Stimulated activated CD8-positive, alpha-beta memory T cell treated with anti-CD3 and anti-CD28 coated beads, Interleukin-7, amount 100 ng/mL, for 1 hour (primary cell): ENCODE measurements at places on chromosomes 7 and 10.

DNA sequence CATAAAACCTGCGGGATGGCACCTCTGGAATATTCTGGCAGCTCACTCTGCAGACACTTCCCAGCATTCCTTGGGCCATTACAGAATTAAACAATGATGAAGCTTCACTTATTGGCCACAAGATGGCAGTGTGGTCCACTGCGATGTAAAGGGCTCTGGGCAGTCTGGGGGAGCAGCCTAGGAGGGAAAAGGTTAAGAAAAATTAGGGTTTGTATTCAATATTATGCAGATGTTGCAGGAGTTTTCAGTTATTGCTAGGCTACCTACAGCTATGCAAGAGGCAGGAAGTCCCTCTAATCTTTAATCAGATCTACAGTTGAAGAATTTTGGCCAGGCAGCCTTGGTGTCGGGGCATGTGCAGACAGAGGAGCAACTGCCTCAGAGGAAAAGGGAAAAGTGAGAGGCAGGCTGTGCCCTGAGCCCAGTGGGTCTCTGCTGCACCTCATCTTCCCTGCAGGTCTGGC is 233.2 kb upstream of the PRSS1 start:
- DNase-seq = no peak

DNA sequence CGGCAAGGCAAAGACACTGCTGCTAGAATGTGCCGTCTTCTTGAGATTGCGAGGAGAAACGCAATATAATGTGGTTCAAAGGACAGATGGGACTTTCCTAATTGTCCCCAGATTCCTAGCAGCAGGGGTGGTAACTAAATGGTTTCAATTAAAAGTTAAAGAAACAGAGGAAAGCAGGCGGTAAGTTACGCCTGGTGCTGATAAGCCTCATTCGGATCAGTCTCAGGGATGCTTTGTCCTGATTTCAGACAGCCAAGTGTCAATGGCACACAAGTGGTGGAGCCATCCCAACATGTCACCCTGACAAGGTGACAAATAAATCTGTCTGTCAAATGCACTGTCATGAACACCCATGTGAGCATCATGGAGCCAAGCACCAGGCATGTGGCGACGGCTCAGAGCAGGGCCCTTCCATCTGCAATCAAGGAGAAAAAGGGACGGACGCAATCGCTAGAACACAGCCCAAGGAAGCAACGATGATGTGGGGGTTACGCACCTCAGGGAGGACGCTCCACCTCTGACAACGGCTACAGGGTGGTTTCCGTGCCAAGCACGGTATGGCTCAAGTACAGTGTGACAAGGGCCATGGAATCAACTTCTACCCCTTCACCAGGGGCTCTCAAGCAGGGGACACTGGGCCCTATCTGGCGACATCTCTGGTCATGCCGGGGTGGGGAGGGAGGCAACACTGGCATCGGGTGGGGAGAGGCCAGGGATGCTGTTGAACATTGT is 66.2 kb downstream of the CTBP2 start:
- DNase-seq = no peak

DNA sequence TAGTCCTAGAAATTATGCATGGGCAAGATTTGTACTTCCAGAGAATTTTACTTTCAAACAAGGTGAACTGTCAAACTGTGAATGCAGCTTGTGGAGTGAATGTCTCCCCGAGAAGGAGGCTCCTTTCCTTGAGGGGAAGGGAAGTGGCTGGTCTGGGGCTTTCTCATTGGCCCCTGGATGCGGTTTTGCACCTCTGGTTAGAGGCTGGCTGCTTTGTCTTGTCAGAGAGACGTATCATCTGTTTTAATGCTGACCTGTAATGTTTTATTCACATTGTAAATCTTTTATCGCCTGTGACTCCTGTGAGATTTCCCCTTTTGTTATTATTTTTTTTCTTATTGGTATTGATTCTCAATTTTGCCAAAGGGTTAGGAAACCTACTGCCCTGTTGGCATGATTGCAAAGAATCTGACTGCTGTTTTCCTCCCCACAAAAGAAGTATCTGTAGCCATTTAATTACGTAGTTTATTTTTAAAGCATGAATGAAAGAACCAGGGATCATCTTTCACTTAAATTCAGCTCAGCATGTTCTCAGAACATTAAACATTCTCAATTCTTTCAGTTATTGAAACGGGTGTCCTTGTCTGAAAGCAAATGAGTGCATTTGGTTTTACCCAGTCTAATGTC is 238.3 kb upstream of the NFE2L3 start:
- no peak for DNase-seq

DNA sequence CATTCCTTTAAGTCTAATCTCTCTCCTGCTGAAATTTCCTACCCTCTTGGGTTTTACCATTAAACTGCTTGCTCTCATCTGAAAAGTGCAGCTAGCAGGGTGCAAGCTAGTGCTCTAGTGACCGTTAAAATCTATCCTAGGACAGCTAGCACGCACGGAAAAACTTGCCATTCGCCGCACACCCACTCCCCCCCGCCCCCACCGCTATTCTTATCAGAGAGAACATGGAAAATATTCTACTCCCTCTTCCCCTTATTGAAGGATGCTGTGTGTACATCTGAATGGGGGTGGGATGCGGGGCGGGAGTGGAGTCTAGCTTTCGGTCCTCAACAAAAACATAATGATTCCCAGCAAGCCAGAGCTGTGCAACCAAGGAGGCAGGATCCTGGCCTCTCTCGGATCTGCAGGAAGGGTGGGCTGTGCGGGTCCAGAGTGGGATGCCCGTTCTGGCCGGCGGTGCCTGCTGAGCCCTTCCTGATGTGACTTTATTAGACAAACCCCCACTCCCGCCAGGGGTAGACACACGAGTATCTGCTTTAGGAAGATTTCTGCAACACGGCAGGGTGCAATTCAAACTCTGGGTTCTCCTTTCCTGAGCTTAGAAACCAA is 1.1 kb upstream of the ADRA2A start:
- DNase-seq = no peak

- peak; percentile 70 for DNase-seq
These were observed at the start of gene TMEM168 for GRCh38 chr7:112789817-112790585. Gene TMEM168, minus strand, starts transcription at chr7:112790393. Its CDS starts 5,568 bp downstream, at chr7:112784825.

DNA sequence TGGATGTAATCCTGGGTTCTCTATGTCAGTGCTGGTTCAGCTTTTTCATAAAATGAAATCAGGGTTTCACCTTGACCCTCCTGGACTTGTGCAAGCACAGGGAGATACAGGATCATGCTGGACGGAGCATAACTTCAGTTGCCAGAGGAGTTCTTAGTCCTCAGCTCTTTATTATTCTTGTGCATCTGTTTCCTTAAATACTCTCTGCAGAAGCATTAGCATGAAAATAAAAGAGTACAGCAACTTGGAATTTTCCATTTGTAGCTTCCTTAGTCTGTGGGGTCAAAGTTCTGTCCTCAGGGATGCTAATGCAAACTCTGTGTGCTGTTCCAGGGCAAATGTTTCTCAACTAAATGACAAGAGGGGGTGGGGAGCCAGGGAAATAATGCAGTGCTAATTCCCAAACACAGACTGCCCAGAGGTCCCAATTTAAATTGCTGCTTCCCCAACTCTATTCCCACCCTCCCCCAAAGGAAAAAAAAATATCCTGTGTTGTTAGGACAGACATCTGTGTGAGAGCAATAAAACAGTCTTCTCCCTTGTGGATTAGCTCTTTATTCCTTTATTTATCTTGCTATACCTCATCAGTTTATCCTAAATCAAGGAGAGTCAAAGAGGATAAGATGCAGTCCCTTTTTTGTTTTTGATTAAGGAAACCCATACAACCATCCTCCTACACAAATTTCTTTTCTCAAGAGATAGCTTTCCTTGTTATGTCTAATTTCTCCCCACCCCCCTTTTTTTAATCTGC is 905.0 kb downstream of the LRMDA start:
- DNase-seq = no peak

GRCh38 chr10:5142199-5142598 is 42.8 kb downstream of the AKR1C8 start:
- DNase-seq = no peak

DNA sequence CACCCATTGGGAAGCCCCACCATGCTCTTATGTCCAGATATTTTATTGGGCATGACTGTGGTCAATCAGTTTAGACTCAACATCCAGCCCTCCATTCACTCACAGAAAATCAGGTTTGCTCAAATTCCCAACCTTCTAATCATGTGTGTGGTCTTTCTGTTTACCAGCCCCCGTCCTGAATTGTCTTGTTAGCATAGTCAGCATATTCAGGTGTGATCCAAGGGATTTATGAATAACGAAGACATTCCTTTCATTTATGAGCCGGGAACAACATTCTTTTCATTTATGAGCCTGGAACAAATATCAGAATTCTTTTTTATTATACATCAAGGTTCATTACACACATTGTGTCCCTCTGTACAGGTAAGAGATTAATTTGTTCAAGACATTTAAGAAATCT is 376.3 kb upstream of the POM121L12 start:
- no peak for DNase-seq

- DNase-seq = no peak
These were observed 8.9 kb downstream of the CUBN start for GRCh38 chr10:17120694-17121093.

DNA sequence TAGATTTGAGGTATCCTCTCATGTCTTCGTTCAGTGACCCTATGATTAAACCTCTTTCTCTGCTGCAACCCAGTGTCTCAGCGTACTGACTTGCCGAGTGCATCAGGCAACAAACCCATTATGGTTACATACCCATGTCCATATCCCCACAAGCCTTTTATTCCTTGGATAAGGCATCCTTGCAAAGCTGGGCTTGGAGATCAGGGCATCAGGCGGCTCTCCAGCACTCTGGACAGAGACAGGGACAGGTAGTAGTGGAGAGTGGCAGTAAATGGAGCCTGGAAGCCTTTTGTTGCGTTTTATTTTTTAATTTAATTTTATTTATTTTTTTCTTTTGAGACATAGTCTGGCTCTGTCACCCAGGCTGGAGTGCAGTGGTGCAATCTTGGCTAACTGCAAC is 32.0 kb upstream of the NPFFR1 start:
- DNase-seq = no peak

DNA sequence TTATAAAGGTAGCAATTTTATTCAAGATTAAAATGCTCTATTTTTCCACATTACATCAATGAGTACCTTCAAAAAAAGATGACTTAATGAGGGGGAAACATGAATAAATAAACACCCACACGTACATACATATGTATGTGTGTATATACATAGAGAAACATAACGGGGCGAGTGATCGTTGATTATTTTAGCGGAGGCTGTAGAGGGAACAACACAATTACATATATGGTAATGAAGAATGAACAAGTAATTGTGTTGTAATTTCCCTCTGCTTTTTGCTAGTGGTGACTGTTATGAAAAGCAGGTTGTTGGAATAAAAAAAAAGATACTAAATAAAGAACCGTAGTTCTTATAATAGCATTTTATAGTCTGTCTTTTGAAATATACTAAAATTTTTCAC is 63.2 kb downstream of the CACNB2 start:
- no peak for DNase-seq

DNA sequence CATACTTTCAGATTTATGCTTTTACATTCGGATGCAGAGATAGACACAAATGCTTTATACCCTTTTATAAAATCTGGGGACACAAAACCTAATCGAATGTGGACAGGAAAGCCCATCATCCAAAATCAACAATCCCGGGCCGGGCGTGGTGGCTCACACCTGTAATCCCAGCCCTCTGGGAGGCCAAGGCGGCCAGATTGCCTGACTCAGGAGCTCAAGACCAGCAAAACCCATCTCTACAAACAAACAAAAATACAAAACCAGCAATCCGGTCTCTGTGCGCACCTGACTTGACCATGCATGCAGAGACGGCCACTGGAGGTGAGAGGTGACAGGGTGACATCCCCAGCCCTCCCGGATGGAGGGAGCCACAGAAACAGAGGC is 13.5 kb downstream of the COBL start:
- DNase-seq = no peak

DNA sequence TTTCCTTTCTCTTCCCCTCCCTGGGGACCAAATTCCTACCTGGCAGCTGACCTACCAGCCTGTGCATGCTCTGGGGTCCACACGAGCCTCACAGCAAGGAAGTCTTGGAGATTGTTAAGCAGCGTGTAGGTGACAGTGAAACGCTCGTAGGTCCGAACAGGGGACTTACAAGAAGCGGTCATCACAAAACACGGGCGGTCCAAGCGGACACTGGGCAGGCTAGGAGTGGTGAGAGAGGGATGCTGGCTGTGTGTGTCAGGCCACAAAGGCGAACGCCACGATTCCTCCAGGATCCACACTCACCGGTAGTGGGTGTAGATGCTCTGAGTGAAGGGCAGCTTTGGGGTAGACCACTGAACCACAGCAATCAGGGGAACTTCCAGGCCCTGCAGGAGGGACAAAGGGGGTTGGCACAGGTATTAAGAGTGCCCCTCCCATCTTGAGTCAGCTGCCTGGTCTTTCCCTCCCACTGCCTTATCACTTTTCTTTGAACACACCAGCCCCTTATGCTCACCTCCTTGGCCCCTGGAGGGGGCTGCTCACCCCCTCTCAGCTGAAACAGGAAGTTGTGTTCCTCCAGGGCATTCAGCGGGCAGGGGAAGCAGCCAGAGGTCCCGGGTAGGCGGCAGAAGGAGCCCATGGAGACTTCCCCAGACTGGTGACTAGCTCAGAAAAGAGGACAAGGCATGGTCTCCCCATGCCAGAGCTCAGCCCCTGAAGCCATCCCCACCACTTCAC is 2.0 kb downstream of the TRAPPC14 start:
- no peak for DNase-seq

DNA sequence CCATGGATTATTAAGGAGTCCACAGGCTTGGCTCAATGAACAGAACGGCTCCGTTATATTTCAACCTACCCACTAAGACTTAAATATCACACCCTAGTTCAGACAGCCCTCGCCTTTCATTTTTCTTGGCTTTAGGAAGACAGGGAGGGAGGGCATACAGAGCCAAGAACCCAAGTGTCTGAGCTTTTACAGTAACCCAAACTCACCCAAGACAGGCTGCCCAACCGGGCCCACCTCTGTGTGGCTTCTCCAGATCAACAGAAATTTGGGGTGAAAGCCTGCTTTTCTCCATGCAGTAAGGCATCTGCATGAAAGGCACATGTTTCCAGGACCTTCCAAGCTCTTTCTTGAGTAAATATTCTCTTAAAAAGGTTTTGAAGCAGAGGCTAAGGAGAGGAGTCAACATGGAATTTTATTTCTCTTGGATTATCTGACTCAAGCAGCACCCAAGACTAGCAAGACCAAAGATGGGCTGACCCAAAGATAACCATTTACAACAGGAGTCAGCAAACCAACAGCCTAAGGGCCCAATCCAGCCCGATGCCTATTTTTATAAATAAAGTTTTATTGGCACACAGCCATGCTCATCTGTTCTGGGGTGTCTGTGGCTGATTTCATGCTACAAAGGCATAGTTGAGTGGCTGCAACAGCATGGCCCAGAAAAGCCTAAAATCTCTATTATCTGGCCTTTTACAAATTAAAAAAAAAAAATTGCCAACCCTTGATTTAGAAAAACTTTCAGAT is 90.1 kb downstream of the KCNMA1 start:
- DNase-seq = no peak
